Neural progenitor cell (in vitro differentiated cells): ENCODE measurements at places on chromosomes 13 and 19. TPM values are rescaled to one million over a fixed set of nuclear protein-coding genes. Genes with fewer than 3 reads are reported as not detected.

TUBB4A gene
- total RNA-seq = 2.4 and 7.3 TPM in 2 replicates

DNA sequence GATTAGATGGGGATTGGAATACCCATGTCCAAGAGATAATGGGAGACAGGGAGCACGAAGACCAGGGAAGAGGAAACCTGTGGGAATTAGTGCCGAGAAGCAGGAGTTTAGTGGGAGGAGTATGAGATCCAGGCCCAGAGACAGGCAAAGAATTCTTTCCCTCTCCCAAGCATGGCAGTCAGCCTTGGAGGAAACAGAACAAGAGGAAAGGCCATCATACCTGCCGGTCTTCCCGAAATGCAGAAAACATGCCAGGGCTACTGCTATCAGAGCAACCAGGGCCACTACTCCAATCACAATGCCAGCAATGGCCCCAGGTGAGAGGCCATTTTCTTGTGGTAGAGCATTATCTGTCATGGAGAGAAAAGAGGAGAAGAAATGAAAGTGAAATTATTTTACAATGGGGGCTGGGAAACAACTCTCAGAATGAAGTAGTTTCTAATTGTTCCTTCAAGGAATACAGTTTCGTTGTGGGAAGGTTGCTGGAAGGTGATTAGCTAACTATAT, 16.1 kb downstream of the CEACAM1 start:
- no peak for DNase-seq

PGLYRP1 gene
- not detected in 2 replicates for total RNA-seq

DNA sequence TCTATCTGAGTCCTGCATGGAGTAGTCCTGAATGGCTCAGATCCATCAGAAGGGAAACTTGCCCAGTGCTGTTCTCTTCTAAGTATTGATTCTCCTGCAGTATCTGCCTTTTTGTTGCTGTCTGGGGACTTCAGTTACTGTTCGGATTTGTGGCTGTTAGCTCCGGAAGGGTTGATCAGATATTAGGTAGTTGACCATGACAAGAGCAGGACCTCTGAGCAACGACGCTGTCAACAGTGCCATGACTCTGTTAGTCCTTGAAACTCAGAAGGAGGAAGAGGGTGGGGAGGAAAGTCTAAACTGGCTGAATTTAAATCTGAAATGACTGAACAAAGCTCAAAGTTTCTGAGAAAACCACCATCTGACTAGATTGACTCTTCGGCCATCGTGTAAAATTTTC, 42.2 kb downstream of the CCNE1 start:
- no peak for DNase-seq

DNA sequence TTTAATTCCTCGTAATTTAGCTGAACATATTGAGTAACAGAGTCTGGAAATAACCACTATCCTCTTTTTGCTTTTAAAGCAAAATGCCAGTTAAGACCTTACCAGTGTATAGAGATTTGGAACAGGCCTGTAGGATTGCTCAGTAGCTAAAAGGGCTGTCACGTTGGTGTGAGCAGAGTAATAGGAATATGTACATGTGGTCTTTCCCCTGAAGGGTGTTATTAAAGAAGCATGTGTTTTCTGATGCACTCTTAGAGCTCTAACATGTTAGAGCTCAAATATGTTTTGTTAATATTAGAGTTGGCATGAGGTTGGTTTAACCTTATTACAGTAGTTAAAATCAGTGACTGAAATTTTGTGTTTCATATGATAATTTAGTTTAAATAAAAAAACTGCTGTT, 172.9 kb downstream of the PDS5B start:
- no peak for DNase-seq

DNA sequence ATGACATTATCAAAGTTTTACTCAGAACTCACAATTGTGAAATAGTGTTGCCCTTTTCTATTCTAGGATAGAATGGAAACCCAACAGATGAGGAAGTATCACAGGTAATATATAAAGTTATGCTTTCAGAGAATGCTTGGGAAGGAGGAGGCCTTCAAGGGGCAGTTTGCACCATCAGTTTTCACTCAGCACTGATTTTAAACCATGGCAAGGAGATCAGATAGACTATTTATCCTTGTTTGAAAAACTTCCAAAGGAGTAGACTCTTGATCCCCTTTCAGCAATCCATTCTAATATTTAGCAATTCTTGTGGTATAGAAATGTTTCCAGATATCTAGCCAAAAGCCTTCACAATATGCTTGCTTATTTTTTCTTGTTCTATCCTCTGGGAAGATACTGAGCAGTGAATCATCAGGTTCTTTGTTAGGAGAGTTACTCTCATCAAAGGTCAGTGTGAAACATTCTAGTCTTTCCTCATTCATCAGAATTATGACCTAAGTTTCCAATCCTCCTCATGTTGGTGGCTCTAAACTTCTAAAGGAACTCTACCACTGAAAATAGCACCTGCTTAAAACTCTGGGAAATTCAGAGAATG, 3.8 kb downstream of the GPC6 start:
- no peak for DNase-seq

RDH8 gene
- not detected in 2 replicates for total RNA-seq

DNA sequence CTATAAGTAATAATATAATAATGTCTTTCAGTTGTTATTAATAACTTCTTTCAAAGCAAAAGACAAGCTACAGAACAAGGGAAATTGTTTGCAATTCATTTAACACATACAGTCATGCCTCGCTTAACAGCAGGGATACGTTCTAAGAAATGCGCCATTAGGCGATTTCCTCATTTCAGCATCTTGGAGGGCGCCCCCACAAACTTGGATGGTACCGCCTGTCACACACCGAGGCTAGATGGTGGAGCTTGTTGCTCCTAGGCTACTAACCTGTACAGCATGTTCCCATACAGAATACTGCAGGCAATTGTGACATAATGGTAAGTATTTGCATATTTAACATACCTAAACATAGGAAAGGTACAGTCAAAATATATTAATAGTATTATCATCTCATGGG, 8.2 kb upstream of the ANKRD10 start:
- no peak for DNase-seq

GRCh38 chr13:37598597-37598996, at the start of gene POSTN:
POSTN (minus strand) TSS chr13:37598768; CDS start chr13:37598726, 42 bp downstream.
- DNase-seq = no peak

- no peak for DNase-seq
These were observed 210.8 kb downstream of the DCT start for GRCh38 chr13:94268661-94269060.

ISOC2 gene
- total RNA-seq = 14.8 and 34.4 TPM in 2 replicates

GRCh38 chr19:51713319-51714285, 10.2 kb downstream of the HAS1 start:
- no peak for DNase-seq

DNA sequence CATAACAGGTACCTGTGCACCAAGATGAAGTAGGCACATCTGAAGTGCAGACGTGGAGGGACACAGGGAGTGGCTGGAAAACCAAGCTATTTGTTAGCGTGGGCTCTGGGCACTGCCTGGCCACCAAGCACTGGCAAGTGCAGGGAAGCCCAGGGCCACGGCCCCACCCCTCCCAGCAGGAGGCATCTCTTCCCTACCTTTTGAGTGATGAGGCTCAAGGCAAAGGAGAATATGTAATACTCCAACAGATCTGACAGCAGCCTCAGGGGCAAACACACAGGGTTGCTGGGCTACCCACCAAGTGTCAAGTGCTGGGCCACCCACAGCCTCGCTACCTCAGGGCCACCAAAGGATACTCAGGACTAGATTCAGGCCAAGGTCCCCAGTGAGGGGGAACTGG, 11.6 kb downstream of the TUBA3C start:
- DNase-seq = no peak

DNA sequence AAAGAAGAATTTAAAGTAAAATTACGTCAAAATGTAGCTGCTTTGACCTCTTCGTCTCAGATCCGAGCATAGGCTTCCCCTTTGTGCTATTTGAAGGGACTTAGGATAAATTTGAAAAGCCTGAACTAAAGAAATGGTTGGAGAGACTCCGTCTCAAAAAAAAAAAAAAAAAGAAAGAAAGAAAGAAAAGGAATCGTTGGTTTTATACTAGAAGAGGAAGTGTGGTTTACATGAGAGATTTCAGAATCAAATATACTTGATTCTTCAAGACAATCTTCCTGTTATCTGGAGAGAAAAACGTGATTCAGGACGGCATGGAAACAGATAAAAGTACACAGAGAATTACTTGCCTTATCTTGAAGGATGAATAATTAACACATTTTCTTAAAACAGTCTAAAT, 474 bp upstream of the ZNF780B start:
- no peak for DNase-seq

ZNF571 gene
- total RNA-seq = 7.9 and 8.0 TPM in 2 replicates

ETV2 gene
- 0.71 TPM in 1 of 2 replicates, not detected in the other for total RNA-seq

EVI5L gene
- 4.1 and 13.5 TPM in 2 replicates for total RNA-seq

DNAAF3 gene
- 9.1 and 12.0 TPM in 2 replicates for total RNA-seq

UHRF1 gene
- 34.1 and 74.7 TPM in 2 replicates for total RNA-seq

DNA sequence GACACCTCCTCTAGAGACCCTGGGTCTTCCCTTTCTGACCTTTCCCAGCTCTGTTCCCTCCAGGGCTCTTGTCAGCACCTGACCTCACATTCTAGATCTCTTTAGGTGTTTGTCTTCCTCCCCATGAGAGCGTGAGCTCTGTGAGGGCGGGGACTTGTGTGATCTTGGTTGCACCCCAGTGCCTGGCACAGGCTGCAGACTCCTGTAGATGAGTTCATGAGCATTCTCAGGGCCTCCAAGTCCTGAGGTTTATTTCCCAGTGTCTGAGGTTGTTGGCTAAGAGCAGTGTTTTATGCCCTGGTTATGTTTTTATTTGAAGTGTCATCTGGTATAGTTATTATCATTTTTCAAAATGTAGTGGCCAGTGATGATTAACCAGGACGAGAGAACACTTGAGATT, 596 bp downstream of the CEACAM4 start:
- no peak for DNase-seq
